ENCODE measurements at places on chromosomes 1 and 21.

- DNase-seq: no peak
Observed at GRCh38 chr1:147773215-147773715, 12.9 kb upstream of the GJA5 start.

- DNase-seq: no peak
Observed at GRCh38 chr1:40884055-40884795, 22.1 kb upstream of the CITED4 start.

- DNase-seq: no peak
Observed at GRCh38 chr1:38690790-38691449, 168.7 kb downstream of the RRAGC start.

GRCh38 chr1:39829791-39830533 is 41.3 kb upstream of the BMP8B start:
- DNase-seq: peak; percentile 23

GRCh38 chr1:6484826-6485167 is 6.7 kb downstream of the PLEKHG5 start:
- no peak for DNase-seq

- DNase-seq: no peak
Observed at GRCh38 chr1:225451340-225451739, 23.5 kb upstream of the LBR start.

All from HTR-8/SVneo (cell line).